ENCODE measurements at places on chromosomes 7 and 10.

GRCh38 chr7:99121496-99122021 lies 22.3 kb downstream of the SMURF1 start:
- DNase-seq: no peak

- no peak for DNase-seq
These were observed 811 bp downstream of the CDK5 start for GRCh38 chr7:151056666-151057505.

DNA sequence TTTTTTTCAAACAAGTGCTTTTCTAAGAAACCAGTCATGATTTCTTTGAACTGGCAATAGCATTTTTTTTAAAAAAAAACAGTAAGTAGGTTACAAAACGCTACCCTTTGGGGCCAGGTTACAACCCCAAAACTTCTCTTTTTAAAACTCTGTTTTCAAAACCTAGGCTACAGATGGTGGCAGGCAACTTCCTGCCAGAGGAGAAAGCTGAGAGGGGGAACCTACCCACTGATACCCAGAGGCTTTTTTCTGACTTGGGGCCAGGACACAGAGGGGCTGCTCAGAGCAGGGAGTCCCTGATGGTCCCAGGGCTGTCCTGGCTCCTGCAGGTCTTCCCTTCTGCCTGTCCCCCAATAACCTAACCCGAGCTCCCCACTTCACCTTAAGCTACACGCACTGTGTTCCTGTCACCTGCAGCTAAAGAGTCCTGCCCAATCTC lies 6.9 kb downstream of the STN1 start:
- no peak for DNase-seq

GRCh38 chr7:105196473-105196872 lies 182.5 kb downstream of the KMT2E start:
- no peak for DNase-seq

DNA sequence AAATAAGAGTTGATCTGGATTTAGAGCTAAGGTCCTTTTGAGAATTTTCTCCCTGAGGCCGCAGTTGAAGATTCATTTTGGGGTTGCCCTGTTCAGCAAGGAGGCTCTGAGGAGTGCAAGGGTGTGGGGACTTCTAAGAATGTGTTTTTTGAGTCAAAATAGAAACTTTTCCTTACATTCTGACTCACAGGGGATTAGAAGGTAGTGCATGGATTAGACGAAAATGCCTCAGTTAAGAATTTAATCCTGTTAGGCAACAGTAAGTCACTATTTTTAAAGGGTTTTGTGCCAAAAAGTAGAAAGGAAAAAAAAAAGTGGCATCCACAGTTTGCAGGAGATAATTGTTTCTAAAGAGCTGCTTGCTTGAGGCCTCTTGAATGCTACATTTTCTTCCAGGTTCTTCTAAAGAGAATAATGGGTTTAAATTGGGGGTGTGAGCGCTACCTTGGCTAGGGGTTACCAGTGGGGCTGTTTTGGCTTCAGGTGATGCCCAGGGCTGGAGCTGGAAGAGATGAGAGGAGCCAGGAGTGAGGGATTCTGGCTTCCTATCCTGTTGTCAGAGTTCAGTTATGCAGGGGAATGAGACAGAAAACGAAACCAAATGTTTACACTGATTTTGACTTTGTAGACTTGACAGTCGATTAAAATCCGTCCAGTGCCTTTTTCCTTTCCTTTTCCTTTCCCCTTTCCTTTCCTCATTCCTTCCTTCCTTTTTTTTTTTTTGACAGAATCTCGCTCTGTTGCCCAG lies 52.9 kb downstream of the BAMBI start:
- no peak for DNase-seq

DNA sequence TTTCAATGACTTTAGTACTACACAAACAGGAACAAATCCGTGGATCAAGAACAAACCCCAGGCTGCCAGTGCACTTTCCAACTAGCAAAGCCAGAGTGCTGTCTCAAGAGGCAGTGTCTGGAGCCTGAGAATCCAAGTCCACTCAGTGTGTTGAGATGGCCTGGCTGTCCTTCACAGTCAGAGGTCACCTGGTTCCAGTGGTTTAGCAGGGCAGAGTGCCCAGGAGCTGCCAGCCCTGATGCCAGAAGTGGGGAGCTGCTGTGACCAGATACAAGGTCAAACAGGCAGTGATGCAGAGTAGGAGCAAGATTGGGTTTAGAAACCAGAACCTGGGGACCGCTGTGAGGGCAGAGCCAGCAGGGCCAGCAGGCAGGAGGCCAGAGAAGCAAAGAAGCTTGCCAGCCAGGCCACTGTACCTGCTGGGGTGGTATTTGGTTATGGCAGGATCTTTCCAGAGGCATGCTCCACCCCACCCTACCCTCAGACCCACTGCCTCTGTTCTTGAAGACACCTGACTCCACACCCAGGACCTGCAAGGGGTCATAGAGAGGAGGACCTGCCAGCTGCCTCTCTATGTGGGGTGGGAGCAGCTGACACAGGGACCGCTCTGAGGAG lies 35.6 kb upstream of the C10orf90 start:
- no peak for DNase-seq

GRCh38 chr7:51455086-51455485 lies 138.5 kb upstream of the COBL start:
- DNase-seq: no peak

- no peak for DNase-seq
These were observed 255.3 kb downstream of the HPSE2 start for GRCh38 chr10:98980353-98980752.

DNA sequence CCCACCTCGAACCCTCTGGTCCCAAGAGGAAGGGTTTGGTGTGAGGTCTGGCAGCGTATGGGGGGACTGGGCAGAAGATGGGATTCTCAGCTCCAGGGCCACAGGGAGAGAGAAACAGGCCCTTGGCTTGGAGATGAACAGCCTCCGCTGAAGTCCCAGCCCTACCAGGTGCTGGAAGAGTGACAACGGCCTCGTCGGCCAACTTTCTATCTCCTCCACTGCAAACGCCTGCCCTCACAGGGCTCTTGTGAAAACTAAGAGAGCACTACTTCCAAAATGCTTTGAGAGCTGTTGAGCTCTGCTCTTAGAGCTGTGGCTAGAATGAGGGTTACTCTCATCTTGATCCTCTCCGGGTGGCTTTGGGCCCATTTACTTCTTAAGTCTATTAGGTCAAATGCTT lies 63.5 kb downstream of the AFAP1L2 start:
- DNase-seq: no peak

- no peak for DNase-seq
These were observed 329.6 kb upstream of the NPVF start for GRCh38 chr7:25557930-25558329.

DNA sequence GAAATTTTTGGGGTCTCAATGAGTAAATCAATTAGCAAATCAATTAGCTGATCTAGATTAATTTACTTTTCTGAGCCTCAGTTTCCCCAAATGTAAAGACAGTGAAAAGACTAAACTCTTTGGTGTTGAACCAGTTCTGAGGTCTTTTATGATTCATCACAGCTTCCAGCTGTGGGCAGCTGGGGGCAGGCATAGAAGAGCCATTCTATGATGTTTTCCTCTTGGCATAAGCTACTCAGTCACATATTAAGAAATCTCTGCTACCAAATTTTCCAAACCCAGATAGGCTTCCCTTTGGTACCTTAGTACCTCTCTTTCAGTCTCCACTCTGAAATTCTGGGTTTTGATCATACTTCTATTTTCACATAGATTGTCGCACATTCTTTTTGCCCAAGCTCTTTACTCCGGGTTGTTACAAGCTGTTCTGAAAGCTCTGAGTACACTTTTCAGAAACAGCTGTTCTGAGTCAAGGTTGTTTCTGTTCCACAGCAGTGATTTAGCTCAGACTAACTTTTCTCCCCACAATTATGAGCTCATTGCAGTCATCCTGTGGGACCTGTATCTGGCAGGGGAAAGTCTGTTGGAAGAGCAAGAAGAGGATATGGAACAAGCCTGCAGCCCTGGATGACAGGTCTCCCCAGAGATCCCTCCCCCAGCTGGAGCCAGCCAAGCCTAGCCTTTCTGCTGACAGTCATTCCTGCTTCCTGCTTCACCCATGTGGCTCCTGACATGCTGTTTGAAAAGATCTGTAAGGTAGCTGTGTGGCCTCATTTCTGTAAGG lies 599.6 kb upstream of the GHITM start:
- DNase-seq: no peak

- DNase-seq: no peak
These were observed 23.1 kb downstream of the PLPP4 start for GRCh38 chr10:120480065-120480600.

GRCh38 chr7:157073949-157074624 lies 63.6 kb upstream of the MNX1 start:
- no peak for DNase-seq

- DNase-seq: no peak
These were observed 56.8 kb upstream of the LRRC17 start for GRCh38 chr7:102856036-102856435.

GRCh38 chr7:139830292-139830691 lies 1.2 kb downstream of the TBXAS1 start:
- no peak for DNase-seq

- no peak for DNase-seq
These were observed 114.0 kb downstream of the CABCOCO1 start for GRCh38 chr10:61776615-61777266.

GRCh38 chr10:29619241-29619669 lies 15.5 kb downstream of the SVIL start:
- DNase-seq: no peak

DNA sequence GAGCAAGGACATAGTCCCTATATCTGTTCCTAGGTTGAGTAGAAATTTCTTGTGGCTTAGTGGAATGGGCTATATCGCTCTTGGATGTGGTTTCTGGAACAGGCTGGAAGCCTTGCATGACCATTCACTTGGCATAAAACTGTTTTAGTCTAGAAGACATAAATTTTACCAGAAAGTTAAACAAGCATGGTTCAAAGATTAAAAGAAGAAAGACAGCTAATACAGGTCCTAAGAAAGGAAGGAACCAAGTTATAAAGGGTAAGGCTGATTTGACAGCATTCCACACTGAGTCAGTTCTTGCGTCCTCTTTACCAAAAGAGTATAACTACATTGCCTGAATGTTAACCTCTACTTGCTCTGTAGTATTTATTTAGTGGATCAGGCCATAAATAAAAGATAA lies 724.2 kb downstream of the SORCS1 start:
- no peak for DNase-seq

GRCh38 chr10:93071674-93072224 lies 1.9 kb upstream of the CYP26A1 start:
- no peak for DNase-seq

- no peak for DNase-seq
These were observed 256.0 kb downstream of the AHR start for GRCh38 chr7:17554341-17555015.

- no peak for DNase-seq
These were observed 229.2 kb downstream of the GPAM start for GRCh38 chr10:111954386-111954785.

- DNase-seq: no peak
These were observed 79.0 kb upstream of the CHST15 start for GRCh38 chr10:124172181-124172916.

- DNase-seq: no peak
These were observed 140.6 kb downstream of the KCNMA1 start for GRCh38 chr10:77496941-77497420.

DNA sequence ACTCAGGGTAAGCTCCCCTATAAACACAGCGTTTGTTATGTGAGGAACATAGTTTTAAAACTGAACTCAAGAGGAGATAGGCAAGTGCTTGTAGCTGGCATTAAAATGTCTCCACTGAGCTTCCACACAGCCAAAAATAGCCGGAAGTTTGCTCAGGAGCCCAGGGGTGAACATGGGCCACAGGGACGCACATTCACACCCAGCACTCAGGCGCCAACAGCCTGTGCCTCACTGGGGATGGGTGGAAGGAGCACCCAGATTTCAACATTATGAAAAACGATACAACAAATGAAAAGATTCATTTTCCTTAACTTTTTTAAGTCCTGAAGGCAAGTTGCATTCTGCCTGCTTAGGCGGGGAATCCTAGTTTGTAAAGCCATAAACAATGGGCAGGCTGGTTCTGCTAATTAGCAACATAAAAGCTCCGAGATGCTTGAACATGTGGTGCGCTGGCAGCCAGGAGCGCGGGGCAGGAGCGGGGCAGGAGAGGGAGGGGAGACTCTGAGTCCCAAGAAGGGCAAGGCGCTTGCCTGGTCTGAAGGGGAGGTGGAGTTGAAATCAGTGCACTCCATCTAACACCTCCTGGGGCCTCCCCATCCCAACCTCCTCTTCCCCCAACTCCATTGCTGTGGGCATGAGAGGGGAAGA lies 235.9 kb downstream of the COBL start:
- no peak for DNase-seq

DNA sequence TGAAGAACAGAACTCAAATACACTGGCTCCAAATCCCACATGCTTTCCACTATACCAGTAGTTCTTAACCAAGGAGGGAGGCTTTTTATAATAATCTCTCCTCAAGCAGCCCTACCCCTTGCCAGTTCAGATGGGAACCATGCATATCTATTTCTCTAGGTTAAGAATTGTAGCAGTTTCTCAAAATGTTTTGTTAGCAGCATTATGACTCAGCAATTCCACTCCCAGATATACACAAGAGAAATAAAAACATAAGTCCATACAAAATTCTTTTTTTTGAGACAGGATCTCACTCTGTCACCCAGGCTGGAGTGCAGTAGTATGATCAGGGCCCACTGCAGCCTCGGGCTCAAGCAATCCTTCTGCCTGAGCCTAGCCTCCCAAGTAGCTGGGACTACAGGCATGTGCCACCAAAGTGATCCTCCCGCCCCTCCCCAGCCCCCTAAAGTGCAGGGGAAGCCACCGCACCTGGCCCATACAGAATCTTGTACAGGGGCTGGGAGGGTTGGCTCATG lies 18.1 kb downstream of the YWHAG start:
- DNase-seq: no peak

Measured in NCI-H1436 treated with DMSO at 0.1 percent for 48 hours (cell line).